Coronary artery (tissue), 2 donors: ENCODE measurements at places on chromosomes 6 and 20.

DNA sequence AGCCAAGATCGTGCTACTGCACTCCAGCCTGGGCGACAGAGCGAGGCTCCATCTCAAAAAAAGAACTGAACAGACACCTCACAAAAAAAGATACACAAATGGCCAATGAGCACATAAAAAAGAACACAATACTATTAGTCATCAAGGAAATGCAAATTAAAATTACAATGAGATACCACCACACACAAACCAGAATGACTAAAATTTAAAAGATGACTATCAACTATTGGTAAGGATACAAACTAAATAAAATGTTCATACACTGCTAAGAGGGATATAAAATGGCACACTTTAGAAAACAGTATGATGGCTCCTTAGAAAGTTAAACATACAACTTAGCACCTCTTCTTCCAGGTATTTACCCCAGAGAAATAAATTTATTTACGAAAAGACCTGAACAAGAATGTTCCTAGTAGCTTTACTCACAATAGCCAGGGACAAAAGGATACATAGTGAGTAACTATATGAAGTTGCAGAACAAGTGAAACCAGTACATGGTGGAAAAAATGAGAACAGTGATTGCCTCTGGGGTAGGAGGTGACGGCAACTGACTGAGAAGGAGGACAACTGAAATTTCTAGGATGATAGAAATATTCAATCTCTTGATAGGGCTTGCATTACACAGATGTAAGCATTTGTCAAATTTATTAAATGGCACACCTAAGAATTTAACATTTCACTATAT is 53.2 kb downstream of the FAM8A1 start:
- DNase-seq, result no peak

DNA sequence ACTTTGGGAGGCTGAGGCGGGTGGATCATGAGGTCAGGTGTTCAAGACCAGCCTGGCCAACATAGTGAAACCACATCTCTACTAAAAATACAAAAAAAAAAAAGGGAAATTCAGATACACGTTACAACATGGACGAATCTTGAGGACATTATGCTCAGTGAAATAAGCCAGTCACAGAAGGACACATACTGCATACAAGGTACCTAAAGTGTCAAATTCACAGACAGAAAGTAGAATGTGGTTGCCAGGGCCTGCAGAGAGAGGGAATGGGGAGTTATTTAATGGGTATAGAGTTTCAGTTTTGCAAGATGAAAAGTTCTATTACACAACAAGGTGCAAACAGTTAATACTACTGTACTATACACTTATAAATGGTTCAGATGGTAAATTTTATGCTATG is 75.1 kb downstream of the SNX5 start:
- no peak for DNase-seq

GRCh38 chr6:5553767-5554166 is 292.5 kb downstream of the FARS2 start:
- DNase-seq, result no peak

GRCh38 chr20:21708738-21709534 is 3.5 kb downstream of the PAX1 start:
- no peak for DNase-seq

DNA sequence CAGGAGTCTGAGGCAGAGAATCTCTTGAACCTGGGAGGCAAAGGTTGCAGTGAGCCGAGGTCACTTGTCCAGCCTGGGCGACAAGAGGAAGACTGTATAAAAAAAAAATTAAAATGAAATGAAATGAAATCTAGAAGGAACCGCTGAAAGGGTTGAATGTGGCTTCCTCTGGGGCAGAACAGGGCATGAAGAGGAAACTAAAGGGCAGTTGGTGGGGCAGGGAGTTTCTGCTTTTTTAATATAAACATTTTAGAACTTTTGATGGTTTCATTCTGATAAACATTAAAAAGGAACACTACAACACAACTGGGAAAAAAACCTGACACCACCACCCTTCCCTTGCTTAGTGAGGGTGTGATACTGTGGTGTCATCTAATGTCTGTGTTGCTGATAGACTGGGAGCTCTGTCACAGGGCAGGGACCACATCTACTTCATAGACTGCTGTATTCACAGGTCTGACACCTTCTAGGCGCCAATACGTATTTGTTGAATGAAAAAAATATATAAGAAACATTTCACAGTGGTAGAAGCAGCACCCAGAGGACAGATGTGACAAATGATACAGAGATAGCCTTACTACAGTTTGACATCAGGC is 128.9 kb downstream of the ADAT2 start:
- no peak for DNase-seq

DNA sequence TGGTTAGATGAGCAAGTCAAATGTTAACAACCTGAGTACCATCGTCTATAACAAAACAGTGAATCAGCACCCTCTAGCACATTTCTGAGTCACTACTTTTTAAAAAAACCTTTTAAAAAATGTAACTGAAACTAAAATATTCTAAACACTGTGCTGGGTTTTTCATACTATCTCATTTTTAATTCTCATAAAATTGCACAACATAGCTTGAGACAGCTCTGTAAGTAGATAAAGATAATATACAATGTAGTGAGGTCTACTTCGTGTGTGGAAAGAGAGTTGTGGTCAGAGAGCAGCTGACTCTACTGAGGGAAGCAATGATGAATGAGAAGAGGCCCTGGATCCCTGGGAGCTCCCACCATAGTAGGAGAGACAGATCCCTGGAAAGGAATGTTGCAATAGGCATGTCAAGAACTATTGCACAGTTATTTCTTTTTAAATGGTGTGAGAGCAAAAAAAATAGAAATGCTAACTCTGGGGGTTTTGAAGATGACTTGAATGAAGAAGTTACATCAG is 13.6 kb upstream of the CALHM6 start:
- no peak for DNase-seq

DNA sequence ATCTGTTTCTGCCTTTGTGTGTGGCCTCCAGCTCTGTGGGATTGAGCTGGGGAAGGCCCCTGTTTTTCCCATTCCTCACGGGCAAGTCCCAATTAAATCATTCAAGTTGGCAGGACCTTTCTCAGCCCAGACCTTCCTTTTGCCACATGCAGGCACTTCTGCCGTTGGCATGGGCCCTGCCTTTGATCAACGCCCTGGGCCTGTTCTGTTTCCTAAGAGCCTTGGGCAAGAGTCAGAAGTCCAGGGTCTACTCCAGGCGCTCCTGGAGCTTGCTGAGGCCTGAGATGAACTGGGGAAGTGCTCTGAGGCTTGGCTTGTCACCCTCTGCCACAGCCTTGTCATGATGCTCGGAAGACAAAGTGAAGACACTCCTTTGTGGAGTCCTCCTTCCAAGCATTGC is 7.1 kb downstream of the IP6K3 start:
- no peak for DNase-seq

DNA sequence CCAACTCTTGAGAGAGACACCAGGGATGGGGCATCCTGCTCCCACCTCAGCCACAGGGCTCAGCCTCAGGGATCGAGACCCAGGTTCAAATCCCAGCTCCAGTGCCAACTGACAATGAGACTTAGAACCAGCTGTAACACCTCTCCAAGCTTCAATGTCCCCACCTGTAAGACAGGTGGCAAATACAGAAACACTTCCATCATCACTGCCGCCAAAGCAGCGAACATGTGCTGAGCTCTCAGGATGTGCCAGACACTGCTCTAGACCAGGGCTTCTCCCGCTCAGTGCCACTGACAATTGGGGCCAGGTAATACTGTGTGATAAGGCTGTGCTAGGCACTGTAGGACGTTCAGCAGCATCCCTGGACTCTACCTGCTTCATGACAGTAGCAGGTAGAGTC is 22.1 kb downstream of the PREX1 start:
- no peak for DNase-seq

DNA sequence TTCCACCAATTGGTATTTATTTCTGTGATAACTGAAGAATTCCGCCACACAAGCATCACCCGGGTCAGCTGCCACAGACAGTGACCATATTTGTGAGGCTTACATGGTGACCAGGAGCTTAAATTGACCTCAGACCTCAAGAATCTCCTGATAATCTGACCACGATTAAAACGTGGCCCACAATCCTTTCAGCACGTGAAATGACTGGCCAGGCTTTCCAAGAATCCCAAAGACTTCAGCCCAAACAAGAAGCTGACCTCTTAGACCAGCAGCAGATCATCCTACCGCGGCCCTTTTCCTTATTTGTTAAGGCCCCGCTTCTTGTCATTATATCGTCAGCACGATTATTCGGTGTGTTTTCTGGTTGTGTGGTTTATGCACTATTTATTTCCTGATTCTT is 45.6 kb upstream of the CD93 start:
- peak; percentile 53 for DNase-seq

GRCh38 chr6:167153521-167153959 is 4.2 kb downstream of the GPR31 start:
- no peak for DNase-seq

DNA sequence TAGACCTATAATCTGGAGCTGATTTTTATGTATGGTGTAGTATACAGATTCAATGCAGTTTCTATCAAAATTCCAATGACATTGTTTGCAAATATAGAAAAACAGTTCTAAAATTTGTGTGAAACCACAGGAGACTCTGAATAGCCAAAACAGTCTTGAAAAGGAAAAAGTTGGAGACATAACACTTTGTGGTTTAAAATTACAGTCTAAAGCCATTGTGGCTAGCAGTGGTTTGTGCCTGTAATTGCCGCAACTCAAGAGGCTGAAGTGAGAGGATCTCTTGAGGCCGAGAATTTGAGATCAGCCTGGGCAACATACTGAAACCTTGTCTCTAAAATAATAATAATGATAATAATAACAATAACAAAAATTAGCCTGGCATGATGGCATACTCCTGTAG is 213.7 kb downstream of the CDKAL1 start:
- DNase-seq, result no peak

DNA sequence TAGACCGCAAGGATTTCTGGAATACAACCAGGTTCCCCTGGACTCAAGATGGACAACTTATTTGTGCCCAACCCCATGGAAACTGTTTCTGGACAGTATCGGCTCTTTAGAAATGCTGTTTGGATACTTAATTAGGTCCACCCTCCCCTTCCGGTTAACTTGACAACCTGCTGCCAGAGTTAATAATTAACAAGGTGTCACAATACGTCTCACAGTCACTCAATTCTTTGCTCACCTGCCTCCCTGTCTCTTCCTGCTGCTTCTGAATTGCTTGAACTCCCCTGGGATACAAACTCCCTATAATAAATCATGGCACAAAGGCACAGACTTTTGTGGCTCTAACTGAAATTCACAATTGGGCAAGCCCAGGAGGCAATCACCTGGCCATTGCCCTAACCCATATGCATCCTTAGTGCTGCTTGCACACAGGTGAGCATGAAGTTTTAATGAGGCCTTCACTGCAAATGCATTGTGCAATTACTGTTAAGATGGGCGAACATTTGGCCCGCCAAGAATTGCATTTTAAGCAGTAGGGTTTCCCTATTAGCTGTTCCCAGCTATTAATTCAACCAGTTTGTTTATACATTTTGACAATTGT is 504.4 kb upstream of the NOX3 start:
- no peak for DNase-seq

GRCh38 chr6:53850527-53850926 is 55.7 kb downstream of the LRRC1 start:
- no peak for DNase-seq

DNA sequence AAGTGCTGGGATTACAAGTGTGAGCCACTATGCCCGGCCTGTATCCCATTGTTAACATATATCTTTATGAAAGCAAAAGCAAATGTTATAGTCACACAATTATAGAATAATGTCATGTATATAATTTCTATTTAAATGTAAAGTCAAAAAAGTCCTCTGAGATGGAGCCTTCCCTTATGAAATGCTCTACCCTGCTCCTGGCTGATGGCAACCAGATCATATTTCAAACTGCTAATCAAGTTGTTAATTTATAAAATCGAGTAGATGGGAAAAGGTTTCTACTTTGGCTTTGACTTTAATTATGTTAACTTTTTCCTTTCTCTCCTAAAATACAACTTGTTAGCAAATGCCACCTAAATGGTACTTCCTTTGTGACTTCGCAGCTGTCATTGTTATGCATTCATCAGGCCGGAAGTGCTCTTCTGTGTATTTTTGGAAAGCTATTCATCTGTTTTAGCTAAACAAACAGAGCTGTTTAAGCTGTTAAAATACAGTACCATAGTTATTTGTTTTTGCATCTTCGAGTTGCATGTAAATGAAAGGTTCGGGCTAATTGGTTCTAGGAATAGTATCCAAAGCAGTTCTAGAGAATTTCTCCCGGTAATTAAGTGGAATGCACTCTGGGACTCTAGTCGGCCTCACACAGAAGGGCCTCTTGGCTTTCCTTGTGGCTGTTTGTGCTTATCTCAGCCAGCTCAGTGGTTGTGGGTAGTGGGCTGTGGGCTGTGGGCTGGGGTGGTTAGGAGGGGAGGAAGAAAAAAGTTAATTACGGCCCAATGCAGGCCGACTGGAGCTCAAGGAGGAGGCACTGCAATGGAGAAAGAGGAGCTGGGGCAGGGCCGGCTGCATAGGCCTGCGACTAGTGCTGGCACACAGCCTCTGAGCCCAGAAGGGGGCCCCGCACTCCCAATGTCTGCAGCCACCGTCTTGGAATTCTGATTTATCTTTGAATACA is 34.8 kb downstream of the SLC35D3 start:
- DNase-seq, result no peak

DNA sequence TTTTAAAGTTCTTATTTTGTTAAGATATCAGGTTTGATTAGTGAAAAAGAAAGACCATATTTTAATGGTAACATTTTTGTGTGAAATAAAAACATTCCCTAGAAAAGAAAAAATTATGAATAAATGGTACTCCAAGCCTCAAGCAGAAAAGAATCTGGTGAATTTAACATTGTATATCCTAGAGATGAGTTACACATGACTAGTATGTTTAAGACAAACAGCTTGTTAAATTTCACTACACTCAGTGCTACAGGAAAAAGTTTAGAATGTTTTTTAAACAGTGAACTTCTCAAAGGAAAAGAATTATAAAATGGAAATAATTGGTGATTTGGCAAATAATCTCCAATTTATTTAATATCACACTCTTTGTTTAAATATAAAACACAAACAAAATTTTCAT is 222.7 kb upstream of the MCHR2 start:
- no peak for DNase-seq

- DNase-seq, result no peak
Observed at GRCh38 chr20:22160101-22160652, 424.2 kb downstream of the FOXA2 start.

DNA sequence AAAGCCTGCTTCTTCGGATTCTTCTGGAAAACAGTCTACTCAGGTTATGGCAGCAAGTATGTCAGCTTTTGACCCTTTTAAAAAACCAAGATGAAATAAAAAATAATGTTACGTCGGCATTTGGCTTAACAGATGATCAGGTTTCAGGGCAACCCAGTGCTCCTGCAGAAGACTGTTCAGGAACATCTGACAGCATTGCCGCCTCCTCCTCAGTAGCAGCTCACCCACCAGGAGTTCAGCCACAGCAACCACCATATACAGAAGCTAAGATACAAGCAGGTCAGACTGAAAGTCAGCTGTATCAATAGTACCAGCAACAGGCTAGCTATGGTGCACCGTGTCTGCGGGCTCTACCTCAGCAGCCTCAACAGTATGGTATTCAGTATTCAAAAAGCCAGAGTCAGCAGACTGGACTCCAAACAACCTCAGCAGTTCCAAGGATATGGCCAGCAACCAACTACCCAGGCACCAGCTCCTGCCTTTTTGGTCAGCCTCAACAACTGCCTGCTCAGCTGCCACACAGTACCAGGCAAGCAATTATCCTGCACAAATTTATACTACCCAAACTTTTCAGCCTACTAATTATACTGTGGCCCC is 51.9 kb downstream of the BTBD9 start:
- DNase-seq, result no peak

GRCh38 chr20:19784511-19785172 is 26.6 kb downstream of the RIN2 start:
- DNase-seq, result no peak
